Liver (tissue), 10 donors: ENCODE measurements at places on chromosomes 5 and 9.

GRCh38 chr5:91042936-91043255 lies 340.2 kb downstream of the ARRDC3 start:
- DNase-seq = no peak

- DNase-seq = no peak
Measured at GRCh38 chr5:142197098-142197497, 88.5 kb downstream of the NDFIP1 start.

- no peak for DNase-seq
Measured at GRCh38 chr5:62152394-62153087, 153.5 kb upstream of the KIF2A start.

GRCh38 chr9:73168298-73168934 lies 16.8 kb downstream of the ANXA1 start:
- no peak for DNase-seq

- DNase-seq = no peak
Measured at GRCh38 chr9:10678790-10679189, 66.0 kb upstream of the PTPRD start.

- no peak for DNase-seq
Measured at GRCh38 chr5:10459080-10460055, 17.7 kb downstream of the ROPN1L start.

DNA sequence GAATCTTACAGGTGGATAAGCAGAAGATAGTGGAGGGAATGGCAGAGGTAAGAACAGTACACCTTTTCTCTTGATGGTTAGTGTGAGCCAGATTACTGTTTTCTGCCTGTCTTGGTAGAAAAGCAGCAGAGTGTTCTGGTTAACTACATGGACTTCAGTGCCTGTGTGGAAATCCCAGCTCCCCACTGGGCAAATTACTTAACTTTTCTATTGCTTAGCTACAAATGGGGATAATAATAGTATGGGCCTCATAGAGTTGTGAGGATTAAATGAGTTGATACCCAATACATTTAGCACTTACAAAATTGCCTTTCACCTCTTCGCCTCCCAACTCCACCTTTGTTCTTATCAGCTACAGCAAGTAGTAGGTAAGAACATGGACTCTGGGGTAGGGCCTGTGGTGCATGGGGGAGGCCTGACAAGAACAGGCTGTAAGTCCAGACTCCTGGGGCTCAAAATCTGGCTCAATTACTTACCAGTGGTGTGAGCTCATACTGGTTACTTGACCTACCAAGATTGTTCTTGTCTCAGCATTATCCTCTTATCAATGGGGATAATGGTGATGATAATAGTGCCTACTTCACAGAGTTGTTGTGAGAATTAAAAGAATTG lies 125.1 kb downstream of the LIFR start:
- no peak for DNase-seq

DNA sequence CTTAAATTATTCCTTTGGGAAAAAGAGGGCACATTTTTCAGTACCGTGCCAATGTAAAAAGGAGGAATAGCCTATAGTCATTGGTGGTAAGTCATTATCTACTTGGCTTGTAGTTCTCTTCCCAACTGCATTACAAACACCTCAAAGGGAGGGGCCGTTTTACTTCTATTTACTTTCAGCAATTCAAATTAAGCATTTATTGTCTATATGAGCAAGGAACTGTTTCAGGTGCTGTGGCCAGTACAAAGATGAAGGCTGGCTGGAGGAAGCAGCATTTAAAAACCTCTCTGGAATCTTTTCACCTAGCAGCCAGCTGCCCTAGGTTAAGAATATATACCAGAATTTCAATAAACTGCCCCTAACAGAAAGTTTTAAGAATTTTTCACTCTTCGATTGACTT lies 48.9 kb downstream of the SEMA6A start:
- DNase-seq = no peak

- DNase-seq = no peak
Measured at GRCh38 chr9:107983762-107984161, 494.2 kb upstream of the KLF4 start.

GRCh38 chr9:96187151-96187555 lies 114.8 kb downstream of the HSD17B3 start:
- DNase-seq = no peak
